Heart left ventricle (tissue), 16 donors: ENCODE measurements at places on chromosomes 16 and 17. TPM values are rescaled to one million over a fixed set of nuclear protein-coding genes. Genes with fewer than 3 reads are reported as not detected.

The TP53TG3 gene
- not detected for polyA plus RNA-seq

The CTF1 gene
- polyA plus RNA-seq = 3.7 TPM

The IRF8 gene
- polyA plus RNA-seq = 1.0 TPM

The SLFN11 gene
- 6.4 TPM for polyA plus RNA-seq

The AOC2 gene
- 0.23 TPM for polyA plus RNA-seq

The SLC16A11 gene
- polyA plus RNA-seq = 1.4 TPM

The SDR42E2 gene
- not detected for polyA plus RNA-seq

The PPM1E gene
- polyA plus RNA-seq = 0.30 TPM

The APOBR gene
- 0.50 TPM for polyA plus RNA-seq

The SULT1A4 gene
- polyA plus RNA-seq = 19.2 TPM

The CPHXL2 gene
- polyA plus RNA-seq = not detected

The EXOSC6 gene
- polyA plus RNA-seq = 12.0 TPM

The FBXL16 gene
- polyA plus RNA-seq = 0.11 TPM

The PIPOX gene
- polyA plus RNA-seq = 0.11 TPM

The CCL17 gene
- 0.26 TPM for polyA plus RNA-seq

The SLC52A1 gene
- not detected for polyA plus RNA-seq

The SLC47A2 gene
- polyA plus RNA-seq = not detected

The SCGB1C2 gene
- not detected for polyA plus RNA-seq

The DPEP3 gene
- not detected for polyA plus RNA-seq

The JUP gene
- polyA plus RNA-seq = 94.6 TPM

The NT5M gene
- polyA plus RNA-seq = 9.3 TPM

The TAOK1 gene
- polyA plus RNA-seq = 9.2 TPM

The IRX3 gene
- polyA plus RNA-seq = 34.7 TPM

The ALOX12 gene
- polyA plus RNA-seq = not detected

The RDM1 gene
- polyA plus RNA-seq = not detected

The RHBDF1 gene
- 45.8 TPM for polyA plus RNA-seq

The SNX20 gene
- 0.27 TPM for polyA plus RNA-seq

The KRTAP3-2 gene
- polyA plus RNA-seq = not detected

The SPATA32 gene
- polyA plus RNA-seq = not detected

The CCL14 gene
- 15.5 TPM for polyA plus RNA-seq

The SPEM3 gene
- polyA plus RNA-seq = not detected

The PYDC1 gene
- not detected for polyA plus RNA-seq

The TAX1BP3 gene
- 203 TPM for polyA plus RNA-seq

The WNK4 gene
- polyA plus RNA-seq = not detected

The CNGB1 gene
- not detected for polyA plus RNA-seq

The BAIAP3 gene
- polyA plus RNA-seq = 1.7 TPM

The OR3A2 gene
- polyA plus RNA-seq = not detected

The KRT33B gene
- not detected for polyA plus RNA-seq

The KIF2B gene
- not detected for polyA plus RNA-seq

The CASKIN1 gene
- polyA plus RNA-seq = 0.37 TPM

The UBE2G1 gene
- polyA plus RNA-seq = 19.4 TPM

The TBC1D3K gene
- not detected for polyA plus RNA-seq

The OR1F1 gene
- polyA plus RNA-seq = not detected

The PABPN1L gene
- not detected for polyA plus RNA-seq

The TSPAN10 gene
- 0.46 TPM for polyA plus RNA-seq

The TMEM238L gene
- polyA plus RNA-seq = not detected

The AGRP gene
- polyA plus RNA-seq = not detected
